ENCODE measurements at places on chromosomes 11 and 22.
A peak's percentile ranks its signal among the peaks of the same experiment; 100 is the strongest.

DNA sequence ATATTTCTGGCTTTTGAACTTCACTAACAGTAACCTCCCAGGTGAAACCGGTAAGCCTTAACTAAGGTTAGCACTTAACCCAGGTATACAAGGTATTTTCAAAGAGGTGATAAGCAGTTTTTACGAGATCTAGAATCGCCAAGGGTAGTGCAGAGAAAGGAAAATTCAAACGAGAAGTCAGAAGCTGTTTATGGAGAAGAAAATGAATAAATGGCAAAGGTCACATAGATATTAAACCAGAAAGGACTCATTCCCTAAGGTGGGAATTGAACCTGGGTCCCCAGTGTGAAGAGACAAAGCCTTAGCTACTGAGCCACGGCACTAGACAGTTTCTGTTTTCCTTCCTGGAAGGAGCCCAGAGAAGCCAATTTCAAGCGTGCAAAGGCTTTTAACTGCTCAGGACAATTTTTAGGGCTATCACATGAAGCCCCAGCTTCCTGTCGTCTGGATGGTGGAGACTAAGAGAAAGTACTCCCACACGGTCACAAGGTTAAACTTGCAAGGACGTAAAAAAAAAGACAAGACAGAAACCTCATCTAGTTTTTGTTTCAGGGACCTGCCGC lies 5.7 kb upstream of the C1QTNF6 start:
- DNase-seq: no peak

GRCh38 chr11:11476499-11476898 lies 123.4 kb upstream of the CSNK2A3 start:
- DNase-seq: no peak

GRCh38 chr11:23973244-23973643 lies 523.6 kb upstream of the LUZP2 start:
- DNase-seq: no peak

GRCh38 chr11:130916910-130917309 lies 631 bp upstream of the SNX19 start:
- DNase-seq: no peak

- no peak for DNase-seq
These were observed 52.8 kb upstream of the TENM4 start for GRCh38 chr11:79493555-79494171.

DNA sequence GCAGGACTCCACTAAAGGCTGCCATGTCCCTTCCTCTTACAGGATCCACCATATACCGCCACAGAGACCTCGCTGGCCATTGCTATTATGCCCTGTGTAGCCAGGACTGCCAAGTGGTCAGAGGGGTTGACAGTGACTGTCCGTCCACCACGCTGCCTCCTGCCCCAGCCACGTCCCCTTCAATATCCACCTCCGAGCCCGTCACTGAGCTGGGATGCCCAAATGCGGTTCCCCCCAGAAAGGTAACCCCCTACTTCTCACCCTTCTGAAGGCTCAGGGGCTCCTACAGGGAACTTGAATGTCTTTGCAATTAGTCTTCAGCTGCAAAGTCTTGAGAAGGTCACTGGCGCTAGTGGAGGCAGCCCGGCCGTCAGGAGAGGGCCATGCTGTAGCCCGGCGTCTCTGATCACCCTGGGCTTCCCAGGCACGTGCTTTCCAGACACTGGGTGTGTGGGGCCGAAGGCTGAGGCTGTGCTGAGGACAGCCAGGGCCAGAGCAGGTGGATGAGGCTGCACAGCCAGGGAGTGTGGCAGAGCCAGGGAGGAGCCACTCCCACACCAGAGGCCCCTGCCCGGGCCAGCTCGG lies 30.0 kb upstream of the MUC5B start:
- DNase-seq: no peak

GRCh38 chr11:75107187-75107586 lies 10.5 kb upstream of the OR2AT4 start:
- no peak for DNase-seq

DNA sequence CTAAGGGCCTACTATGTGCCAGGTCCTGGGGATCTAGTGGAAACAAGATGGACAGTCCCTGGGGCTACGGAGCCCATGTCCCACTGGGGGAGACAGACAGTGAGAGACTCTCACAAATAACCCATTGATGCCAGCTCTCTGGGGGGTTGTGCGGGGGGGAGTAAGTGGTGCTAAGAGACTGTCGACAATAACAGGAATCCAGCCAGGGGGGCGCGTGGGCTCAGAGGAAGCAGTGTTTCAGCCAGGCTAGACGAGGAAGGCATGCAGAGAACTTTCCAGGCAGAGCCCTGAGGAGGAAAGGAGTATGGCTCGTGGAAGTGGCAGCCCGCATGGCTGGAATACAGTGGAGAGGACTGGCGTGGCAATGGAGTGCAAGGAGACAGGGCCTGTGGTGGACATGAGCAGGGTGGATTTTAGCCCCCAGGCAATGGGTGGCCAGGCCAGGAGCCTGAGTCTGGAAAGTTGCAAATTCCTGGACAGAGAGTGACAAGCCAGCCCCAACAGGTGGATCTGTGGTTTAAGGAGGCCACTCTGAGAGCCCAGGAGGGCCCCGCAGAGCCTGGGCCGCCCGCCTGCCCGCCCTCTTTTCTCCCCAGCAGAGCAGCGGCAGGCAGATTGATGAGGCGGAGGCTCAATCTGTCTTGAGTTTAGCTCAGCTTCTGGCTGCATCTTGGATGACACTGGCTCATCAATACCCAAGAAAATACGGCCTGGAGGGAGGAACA lies 40.0 kb upstream of the TCF20 start:
- DNase-seq: no peak

DNA sequence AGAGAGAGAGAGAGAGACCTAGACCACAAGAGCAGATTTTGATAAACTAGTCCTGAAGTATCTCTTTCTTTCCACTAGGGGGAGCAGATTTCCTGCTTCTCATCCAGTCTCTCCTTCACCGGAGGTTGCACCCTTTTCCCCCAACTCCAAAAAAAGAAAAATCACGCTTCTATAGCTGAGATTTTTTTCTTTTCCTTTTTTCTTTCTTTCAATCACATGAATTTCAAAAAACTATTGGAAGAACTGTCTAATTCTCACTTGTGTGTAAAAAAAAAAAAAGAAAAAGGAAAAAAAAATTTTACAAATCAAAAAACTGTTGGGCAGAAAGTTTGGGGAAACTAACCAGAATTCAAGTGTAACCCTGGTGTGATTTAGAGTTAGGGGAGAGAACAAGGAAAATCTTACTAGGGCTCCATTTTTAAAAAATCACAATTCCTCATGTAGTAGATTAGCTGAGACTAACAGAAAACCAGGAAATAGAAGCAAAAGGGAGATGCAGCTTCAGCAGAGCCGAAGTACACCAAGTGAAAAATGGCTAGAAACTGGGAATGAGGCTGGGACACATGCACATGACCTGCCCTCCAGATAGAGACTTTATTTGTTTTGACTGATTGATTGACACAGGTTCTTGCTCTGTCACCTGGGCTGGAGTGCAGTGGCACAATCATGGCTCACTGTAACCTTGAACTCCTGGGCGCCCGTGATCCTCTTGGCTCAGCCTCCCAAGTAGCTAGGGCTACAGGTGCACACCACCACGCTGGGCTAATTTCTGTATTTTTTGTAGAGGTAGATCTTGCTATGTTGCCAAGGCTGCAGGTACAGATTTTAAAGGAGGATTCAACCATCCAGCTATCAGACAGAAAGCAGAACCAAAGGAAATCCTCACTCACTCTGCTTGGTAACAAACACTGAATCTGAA lies 27.1 kb downstream of the SDHD start:
- DNase-seq: no peak

- no peak for DNase-seq
These were observed 18.4 kb downstream of the PARVB start for GRCh38 chr22:44042249-44043218.

GRCh38 chr22:20607157-20607907 lies 99.9 kb downstream of the MED15 start:
- no peak for DNase-seq

GRCh38 chr11:8267831-8268529 lies 4.3 kb upstream of the LMO1 start:
- DNase-seq: no peak

DNA sequence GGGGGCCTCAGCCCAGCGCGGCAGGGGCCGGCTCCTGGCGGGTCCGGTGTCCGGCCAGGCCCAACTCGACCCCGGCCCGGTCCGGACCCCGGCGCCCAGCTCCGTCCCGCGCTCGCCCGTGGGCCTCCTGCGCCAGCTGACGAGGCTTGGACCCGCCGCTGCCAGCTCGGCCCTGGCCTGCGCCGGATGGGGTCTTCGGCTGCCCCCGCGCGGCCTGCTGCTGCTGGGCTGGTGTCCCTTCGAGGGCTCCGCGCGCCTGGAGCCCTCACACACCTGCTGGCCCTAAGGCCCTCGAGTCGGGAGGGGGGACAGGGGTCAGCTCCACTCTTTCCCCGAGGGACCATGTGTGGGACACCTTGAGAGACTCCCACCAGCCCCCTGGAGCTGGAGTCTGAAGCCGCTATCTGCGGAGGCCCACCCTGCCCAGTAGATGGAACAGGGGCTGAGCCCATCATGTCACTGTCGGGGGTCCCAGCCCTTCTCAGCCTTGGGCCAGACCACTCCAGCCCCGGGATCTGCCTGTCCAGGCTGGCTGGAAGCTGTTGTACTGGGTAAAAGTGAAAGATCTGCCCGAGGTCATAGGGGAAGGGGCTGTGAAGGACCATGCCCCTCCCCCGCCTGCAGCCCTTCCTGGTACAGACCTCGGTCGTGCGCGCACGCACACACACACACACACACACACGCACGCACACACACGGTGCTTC lies 768 bp upstream of the CDKN1C start:
- no peak for DNase-seq

- no peak for DNase-seq
These were observed 97.6 kb upstream of the CLMP start for GRCh38 chr11:123292647-123293046.

- no peak for DNase-seq
These were observed 417.6 kb downstream of the AASDHPPT start for GRCh38 chr11:106495046-106495445.

- no peak for DNase-seq
These were observed 70.5 kb upstream of the WNT11 start for GRCh38 chr11:76276781-76277155.

DNA sequence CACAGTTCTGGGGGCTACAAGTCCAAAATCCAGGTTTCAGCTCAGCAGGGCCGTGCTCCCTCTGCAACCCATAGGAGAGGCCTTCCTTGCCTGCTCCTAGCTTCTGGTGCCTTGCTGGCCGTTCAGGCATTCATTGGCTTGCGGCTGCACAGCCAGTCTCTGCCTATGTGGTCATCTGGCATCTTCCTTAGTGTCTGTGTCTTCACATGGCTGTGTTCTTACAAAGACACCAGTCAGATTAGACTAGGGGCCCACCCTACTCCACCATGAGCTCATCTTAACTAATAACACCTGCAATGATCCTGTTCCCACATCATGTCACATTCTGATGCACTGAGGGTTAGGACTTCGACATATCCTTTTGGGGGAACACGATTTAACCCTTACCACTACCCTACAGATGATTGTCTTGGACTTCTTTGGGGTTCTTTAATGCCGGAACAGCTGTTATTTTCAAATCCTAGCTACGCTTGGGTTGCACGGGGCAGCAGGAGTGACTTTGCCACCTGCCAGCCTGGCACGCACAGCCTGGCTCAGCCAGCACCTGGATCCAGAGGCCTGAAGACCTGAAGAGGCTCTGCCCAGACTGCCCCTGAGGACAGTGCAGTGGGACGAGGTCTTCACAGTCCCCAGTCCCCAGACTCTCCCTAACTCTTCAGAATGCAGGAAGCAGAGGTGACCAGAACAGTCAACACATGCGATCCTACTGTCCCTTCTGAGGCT lies 7.7 kb upstream of the NEAT1 start:
- DNase-seq: no peak

GRCh38 chr11:14713496-14714244 lies 70.1 kb downstream of the PDE3B start:
- DNase-seq: no peak

- DNase-seq: peak; percentile 53
These were observed 50.3 kb downstream of the TEAD1 start for GRCh38 chr11:12724301-12725054.

GRCh38 chr11:1847926-1848639 lies 4.8 kb upstream of the LSP1 start:
- no peak for DNase-seq

GRCh38 chr11:11186249-11186648 lies 166.8 kb downstream of the CSNK2A3 start:
- DNase-seq: no peak

DNA sequence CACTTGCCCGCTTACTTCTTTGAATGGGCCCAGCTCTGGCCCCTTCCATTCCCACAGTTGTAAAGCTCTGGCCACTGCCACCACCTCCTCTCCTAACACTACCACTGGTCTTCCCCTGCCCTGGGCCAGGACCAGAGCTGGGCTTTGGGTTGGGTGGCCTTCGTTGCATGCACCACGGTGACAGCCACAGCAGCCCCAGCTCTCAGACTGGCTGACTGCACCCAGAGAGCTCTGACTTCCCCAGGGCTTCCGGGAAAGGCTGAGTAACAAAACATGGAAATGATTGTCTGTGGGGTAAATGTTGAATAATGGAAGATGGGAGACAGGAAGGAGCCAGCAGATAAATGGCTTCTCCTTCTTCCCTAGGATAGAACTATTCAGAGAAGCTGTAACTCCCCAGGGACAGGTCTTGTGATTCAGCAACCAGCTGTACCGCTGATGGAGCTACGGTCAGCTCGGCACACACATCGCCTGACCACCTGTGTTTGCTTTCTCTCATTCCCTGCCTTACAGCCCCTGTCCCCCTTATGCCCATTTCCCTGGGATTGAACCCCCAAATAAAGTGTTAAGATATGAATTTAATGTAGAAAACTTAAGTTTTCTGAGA lies 27.6 kb downstream of the SCN4B start:
- no peak for DNase-seq

GRCh38 chr22:23806837-23807236 lies 20.1 kb downstream of the SMARCB1 start:
- DNase-seq: no peak

GRCh38 chr22:30205281-30206115 lies 41.1 kb downstream of the LIF start:
- peak; percentile 90 for DNase-seq

- DNase-seq: no peak
These were observed 89.4 kb upstream of the DRD2 start for GRCh38 chr11:113564527-113565130.

GRCh38 chr22:39303358-39303757 lies 16.1 kb downstream of the RPL3 start:
- no peak for DNase-seq

DNA sequence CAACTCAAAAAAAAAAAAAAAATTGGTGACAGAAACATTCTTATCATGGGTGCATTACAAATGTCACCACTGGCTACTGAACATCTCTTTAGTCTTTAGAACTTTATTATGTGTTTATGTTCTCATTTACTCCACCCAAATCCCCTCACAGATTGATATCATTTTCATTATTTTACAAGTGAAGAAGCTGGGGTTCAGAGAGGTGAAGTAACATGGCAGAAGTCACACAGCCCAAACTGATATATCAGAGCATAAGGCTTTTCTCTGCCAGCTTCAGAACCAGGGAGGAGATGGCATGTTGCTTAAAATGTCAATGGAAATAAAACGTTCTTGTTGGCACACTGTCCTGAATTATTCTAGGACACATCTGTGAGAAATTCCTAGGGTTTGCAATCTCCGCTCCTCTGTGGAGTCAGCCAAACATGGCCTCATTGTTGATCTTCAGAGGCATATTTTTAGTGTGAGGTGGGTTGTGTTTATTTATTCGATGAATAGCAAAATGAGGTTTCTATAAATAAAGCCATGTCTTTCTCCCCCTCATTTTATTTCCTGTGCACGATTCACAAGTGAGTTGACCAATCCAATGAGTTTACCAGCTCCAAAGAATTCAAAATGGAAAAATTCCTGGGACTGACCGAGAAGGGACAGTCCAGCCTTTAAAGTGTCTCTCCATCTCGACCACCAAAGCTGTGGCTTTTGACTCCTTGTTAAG lies 72.9 kb upstream of the ANO1 start:
- DNase-seq: peak; percentile 24

- DNase-seq: no peak
These were observed 100.3 kb upstream of the AKIP1 start for GRCh38 chr11:8810540-8811301.

Measured in AG04449 (cell line).